ENCODE measurements at places on chromosomes 5 and 9. TPM values are rescaled to one million over a fixed set of nuclear protein-coding genes. Genes with fewer than 3 reads are reported as not detected.

DNA sequence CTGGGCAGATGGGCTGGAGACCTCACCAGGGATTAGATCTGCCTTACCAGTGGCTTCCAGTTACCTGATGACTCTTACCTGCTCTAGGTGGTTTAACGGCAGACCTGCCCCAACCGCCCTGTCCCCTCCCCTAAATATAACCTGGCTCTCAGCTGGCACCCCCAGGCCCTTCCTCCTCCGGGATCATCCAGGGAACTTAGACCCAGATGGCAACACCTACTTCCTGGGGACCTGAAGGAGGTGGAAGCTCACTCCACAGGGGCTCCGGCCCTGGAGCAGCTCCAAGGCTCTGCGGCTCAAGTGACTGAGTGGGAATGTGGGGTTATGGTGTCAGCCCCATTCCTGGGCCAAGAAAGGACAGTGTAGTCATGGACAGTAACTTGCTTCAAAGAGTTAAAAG is 130.4 kb downstream of the OLFM1 start:
- no peak for DNase-seq
- H3K36me3 ChIP-seq, result no peaks in the 10 kb centered on the region
- no peaks in the 10 kb centered on the region for H3K4me1 ChIP-seq
- peaks cover 45% of the 10 kb centered on the region for H3K27me3 ChIP-seq

- no peak overlapping the region for H3K4me3 ChIP-seq
- H3K27ac ChIP-seq, result no peak overlapping the region
- peaks cover 65% of the 10 kb centered on the region for H3K27me3 ChIP-seq
- no peaks in the 10 kb centered on the region for H3K36me3 ChIP-seq
Observed at GRCh38 chr9:108074900-108075299, 585.3 kb upstream of the KLF4 start.

- H3K36me3 ChIP-seq, result no peaks in the 10 kb centered on the region
- H3K4me3 ChIP-seq, result no peak overlapping the region
- H3K4me1 ChIP-seq, result peaks cover 4% of the 10 kb centered on the region
Observed at GRCh38 chr9:72041775-72042194, 18.6 kb downstream of the C9orf57 start.

GRCh38 chr9:95513711-95514110 is 3.1 kb downstream of the PTCH1 start:
- H3K4me3 ChIP-seq, result no peak overlapping the region
- H3K4me1 ChIP-seq, result peaks cover 29% of the 10 kb centered on the region
- no peaks in the 10 kb centered on the region for H3K36me3 ChIP-seq
- DNase-seq, result no peak
- peaks cover 52% of the 10 kb centered on the region for H3K27me3 ChIP-seq

GRCh38 chr9:90611121-90611520 is 31.5 kb downstream of the DIRAS2 start:
- peaks cover 26% of the 10 kb centered on the region for H3K27me3 ChIP-seq
- H3K36me3 ChIP-seq, result no peaks in the 10 kb centered on the region
- DNase-seq, result no peak
- H3K27ac ChIP-seq, result no peak overlapping the region

DNA sequence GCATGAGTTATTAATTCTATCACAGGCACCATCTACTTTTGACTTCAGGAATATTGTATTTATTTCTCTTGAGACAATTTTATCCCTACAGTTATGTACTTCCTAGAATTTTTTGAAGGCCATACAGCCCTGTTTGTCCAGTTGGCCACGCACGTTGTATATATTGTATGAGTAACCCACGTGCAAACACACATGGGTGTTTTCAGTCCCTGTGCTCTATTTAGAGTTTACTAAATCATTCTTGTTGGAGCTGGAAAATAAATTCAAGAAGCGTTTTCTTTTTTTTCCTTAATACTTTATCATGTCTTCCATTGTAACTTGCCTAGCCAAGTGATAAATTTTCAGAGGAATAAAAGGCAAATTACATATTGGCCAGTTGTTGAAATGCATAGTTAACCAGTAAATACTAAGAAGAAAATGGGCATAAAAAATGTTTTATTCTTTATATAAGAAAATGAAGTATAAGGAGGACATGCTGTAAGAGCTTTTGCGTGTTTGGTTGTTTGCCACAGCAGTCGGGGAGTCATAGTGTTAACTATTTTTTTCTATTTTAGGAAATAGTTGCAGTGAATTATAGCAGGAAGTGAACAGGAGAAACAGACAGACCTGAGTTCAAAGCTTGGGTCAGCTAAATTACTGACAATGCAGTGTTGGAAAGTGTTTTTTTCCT is 86.4 kb upstream of the MINAR2 start:
- H3K4me1 ChIP-seq, result peaks cover 2% of the 10 kb centered on the region
- H3K36me3 ChIP-seq, result peaks cover 9% of the 10 kb centered on the region
- no peaks in the 10 kb centered on the region for H3K27me3 ChIP-seq
- no peak overlapping the region for H3K27ac ChIP-seq
- DNase-seq, result no peak

DNA sequence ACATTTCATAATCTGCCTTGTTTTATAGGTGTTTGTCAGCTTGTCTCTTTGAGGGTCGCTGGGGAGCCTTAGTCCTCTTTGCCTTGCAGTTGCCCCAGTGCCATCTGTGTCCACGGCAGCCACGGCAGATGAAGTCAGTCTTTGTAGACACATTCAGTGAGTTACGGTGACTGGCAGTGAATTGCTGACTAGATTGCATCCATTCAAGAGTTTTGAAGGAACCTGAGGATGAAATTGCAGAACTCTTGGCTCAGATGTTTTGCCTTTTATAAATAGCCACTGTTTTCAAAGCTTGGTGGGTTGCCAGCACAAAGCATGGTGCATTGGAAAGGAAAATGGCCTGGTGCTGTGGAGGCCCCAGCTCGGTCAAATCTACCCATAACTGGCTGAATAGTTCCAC is 125.6 kb downstream of the TRIO start:
- H3K27me3 ChIP-seq, result no peaks in the 10 kb centered on the region
- peaks cover 63% of the 10 kb centered on the region for H3K4me1 ChIP-seq
- no peaks in the 10 kb centered on the region for H3K36me3 ChIP-seq
- no peak for DNase-seq
- H3K4me3 ChIP-seq, result no peak overlapping the region

The GDA gene
- 5.8 TPM for total RNA-seq

The CARD9 gene
- total RNA-seq, result 1.6 TPM

Data from progenitor cell of endocrine pancreas (in vitro differentiated cells).